ENCODE measurements at places on chromosomes 1 and 21.

GRCh38 chr21:45834821-45835293, 146.7 kb upstream of the COL6A1 start:
- no peak for DNase-seq

DNA sequence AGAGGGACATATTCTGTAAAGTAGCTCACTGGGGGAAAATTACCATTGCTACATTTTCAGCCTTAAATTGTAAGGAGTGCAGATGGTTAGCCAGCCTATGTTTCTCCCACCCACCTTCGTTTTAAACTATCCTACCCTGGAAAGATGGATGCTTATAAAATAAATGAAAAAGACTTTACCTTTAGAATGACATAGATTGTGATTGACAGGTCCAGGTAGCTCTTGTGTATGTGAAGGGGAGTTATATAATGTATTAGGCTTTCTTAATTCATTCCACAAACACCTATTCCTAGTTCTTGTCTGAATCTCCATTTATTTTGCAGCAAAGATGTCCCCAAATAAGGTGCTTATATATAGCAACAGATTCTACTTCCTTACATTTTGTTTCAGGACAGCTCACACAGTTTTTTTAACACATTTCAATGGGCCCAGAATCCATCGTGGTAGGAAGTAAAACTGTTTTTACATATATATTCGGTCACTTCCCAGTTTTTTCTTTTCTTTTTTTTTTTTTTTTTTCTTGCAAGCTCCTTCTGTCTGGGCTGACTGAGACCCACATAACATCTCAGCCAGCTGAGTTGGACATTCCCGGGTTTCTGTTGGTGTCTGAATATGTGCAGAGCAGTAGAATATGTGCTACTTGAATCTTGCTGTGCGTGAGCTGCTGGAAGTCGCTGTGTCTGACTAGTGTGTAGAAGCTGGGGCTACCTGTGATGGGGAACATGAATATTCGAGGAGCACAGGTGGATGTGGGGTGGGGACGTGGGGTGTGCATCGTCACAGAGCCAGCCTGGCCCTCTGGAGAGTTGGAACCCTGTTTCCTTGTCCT, 27.8 kb downstream of the UCK2 start:
- DNase-seq, result no peak

DNA sequence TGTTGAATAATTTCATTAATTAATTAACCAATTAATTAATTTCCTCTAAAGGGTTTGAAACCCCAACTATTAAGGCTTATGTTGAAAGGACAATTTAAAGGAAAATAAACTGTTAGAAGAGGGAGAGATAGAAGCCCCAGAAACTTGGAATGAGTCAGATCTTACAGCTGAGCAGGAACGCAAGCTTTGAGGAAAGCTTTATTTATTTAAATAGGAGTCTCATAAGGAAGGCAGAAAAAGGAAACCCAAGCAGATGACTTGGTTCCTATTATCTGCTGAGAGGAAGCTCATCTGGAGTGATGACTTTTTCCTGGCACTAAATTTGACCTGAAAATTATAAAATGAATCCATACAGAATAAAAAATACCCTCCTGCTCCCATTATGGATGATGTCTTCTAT, 105.1 kb downstream of the ROR1 start:
- DNase-seq, result peak; percentile 6

- peak; percentile 7 for DNase-seq
Observed at GRCh38 chr1:238581332-238581731, 690.6 kb upstream of the ZP4 start.

GRCh38 chr1:233086961-233087881, 136.8 kb downstream of the NTPCR start:
- DNase-seq, result no peak

DNA sequence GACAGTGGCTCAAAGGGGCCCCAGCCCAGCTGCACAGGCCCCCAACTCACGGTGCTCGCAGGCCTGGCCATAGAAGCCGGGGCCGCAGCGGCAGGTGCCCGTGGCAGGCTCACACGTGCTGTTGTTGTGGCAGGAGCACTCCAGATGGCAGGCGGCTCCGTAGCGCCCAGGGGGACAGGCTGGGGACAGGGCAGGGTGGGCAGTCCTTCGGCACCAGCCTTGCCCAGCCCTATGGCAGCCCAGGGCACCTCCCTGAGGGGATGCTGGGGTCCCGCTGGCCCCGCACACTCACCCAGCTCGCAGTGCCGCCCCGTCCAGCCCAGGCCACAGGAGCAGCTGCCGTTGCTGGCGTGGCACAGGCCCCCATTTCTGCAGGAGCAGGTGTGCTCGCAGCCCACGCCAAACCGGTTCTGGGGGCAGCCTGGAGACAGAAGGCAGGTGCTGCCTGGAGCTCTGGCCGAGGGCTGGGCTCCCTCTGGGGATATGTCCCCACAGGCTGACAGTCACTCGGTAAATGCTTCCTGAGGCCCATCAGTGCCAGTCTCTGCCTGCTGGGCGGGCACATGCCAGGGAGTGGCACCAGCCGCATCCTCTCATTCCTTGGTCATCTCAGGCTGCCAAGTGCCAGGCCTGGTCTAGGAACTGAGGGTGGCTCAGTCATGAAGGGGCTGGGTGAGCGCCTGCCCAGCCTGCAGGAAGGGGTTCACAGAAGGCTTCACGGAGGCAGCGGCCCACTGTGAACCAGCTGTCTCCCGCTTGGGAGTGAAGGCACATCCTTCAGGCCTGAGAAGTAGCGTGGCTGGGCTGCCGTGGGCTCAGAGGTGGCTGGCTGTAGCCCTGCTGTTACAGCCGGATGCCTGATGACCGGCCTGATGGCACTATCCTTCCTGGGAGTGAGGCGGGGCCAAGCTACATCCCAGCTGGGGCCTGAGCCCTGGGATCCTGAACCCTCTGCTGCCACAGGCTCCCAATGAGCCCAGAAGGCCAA, 40.1 kb downstream of the ARHGEF16 start:
- no peak for DNase-seq

DNA sequence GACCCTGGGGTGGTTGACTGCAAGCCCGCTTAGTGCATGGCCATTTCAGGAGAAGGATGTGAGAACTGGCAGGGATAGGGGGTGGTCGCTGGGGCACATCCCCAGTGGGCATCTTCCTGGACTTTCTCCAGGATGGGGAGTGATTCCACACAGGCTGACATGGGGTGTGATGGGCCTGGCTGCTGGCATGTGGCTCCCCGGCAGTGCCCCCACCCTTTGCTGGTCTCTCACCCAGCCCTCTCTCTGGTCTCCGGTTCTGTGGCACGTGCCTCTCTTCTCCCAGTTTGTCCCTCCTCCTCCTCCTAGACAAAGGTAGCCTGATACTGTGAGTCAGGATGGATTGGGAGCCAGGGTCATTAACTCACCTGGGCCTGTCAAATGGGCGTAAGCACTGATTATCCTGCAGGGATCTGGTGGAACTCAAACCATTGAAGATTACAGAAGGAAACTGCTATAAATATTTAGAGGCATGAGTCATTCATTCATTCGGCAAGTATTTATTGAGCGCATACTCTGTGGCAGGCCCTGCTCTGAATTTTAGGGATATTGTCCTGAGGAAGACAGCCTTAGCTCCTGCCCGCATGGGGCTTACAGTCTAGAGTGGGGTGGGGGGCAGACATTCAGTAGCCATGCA, 23.6 kb upstream of the EPS8L3 start:
- DNase-seq, result peak; percentile 67

DNA sequence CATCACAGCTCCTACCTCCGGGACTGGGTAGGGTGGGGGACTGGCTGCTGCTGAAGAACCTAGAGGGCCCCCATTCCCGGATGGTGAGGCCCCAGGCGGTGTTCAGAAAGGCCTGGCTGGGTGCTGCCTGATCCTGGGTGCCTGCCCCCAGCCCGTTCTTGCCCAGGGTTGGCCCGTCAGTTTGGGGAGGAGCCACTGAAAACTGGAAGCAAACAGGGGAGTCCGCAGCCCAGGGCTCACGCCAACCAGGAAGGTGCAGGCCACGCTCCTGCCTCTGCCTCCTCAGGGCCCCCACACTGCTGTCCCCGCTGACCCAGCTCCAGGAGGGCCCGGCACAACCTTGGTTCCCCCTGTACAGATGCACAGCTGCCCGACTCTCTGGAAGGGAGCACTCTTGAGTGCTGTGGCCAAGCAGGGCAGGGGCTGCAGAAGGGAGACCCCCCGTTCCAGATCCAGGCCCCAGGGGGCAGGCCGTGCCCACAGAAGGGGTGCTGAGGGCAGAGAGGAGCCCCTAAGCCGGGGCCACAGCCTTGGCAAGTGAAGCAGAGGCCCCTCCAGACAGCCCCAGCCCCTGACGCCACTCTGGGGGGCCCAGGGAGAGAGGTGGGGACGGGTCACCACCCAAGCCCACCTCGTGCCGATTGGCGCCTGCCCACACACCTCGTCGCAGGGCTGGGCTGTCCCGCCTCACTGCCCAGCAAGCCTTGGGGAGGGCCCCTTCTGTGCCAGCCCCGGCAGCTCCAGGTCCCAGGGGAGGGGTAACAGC, 5.5 kb downstream of the C1QTNF12 start:
- DNase-seq, result peak; percentile 31

GRCh38 chr1:228081578-228082213, 812 bp upstream of the ARF1 start:
- DNase-seq, result peak; percentile 23

DNA sequence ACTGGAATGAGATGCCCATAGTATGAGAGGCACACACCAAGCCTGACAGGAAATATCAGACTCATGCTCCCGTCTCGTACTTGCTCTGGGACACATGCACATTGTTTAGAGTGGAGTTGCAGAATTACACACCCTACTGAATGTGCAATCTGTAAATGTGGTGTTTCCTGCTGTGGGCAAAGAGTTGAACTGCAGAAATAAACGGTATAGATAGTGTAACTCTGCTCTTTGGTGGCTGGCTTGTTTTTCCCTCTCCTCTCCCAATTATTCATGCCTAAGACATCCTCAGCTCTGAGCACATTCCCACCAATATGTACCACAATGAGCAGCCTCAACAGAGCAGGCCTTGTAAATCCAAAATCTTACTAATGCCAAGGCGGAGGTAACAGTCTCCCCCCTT, 90.1 kb upstream of the DIRAS3 start:
- DNase-seq, result peak; percentile 9

DNA sequence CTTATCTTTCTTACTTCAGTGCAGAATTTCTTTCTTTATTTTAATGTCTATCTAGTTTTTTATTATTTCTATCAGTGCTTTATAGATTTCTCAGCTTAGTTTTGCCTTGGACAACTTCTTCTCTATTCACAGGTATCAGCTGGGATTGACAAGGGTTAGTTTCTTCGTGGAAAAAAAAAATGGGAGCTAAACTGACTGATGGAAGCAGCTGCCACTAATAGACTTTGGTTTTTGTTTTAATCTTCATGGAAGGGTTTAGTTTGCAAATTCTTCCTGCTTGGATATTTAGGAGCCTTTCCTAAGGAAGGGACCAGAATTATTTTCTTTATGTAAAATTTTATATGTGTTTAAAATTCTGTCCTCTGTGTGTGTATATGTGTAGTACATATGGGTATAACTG, 306.1 kb upstream of the FMN2 start:
- DNase-seq, result no peak

DNA sequence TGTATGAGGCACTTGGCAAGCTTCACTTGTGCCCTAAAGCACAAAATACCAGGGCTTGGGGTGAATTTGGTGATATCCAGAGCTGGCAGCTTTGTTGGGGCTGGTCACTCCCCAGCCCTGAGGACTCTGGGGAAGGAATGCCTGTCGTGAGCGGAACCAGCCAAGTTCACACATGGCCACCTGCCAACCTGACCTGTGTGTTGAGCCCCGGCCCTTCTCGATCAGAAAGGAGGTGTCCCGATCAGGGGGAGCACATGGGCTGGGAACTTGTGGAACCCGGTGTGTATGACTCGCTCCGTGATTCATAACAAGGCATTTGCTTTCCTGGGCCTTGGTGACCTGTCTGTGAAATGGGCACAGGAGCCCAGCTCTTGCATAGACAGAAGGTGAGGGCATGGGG, 43.1 kb downstream of the AGPAT3 start:
- DNase-seq, result peak; percentile 31

GRCh38 chr1:40896482-40896881, 34.3 kb upstream of the CITED4 start:
- DNase-seq, result no peak

DNA sequence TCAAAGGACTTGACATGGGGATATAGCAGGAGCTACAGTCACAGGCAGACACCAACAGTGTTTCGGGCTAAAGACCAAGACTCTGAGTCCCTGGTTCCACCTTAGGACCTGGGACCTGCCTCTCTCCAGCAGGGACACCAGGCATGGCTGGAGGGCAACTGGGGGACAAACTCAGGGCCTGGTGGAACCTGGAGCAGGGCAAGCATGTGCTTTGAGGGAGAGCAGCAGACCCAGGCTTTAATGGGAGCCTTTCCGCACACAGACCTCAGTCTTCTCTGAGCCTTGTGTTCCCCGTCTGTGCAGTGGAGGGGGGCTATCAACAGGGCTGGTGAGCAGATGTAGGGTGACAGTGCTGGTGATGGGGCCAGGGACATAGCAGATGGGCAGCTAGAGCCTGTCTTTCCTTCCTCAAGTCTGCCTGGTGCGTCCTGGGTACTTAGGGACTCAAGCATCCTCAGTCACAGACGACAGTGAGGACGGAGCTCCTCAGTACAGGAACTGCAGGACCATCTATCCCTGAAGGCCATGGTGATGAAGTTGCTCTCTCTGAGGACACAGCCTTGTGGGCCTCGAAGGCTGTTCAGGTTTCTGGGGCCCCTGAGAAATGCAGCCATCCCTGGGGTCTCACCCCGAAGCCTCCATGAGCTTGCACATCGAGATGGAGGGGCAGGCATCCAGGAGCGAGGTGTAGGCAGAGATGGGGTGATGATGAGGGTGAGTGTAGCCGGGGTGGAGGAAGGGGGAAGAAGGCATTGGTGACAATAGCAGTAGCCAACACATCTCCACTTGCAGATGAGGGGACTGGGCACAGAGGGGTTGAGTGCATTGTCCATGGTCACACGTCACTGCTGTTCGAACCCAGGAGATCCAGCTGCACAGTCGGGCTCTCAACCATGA, 593.4 kb downstream of the PTPRU start:
- DNase-seq, result no peak

DNA sequence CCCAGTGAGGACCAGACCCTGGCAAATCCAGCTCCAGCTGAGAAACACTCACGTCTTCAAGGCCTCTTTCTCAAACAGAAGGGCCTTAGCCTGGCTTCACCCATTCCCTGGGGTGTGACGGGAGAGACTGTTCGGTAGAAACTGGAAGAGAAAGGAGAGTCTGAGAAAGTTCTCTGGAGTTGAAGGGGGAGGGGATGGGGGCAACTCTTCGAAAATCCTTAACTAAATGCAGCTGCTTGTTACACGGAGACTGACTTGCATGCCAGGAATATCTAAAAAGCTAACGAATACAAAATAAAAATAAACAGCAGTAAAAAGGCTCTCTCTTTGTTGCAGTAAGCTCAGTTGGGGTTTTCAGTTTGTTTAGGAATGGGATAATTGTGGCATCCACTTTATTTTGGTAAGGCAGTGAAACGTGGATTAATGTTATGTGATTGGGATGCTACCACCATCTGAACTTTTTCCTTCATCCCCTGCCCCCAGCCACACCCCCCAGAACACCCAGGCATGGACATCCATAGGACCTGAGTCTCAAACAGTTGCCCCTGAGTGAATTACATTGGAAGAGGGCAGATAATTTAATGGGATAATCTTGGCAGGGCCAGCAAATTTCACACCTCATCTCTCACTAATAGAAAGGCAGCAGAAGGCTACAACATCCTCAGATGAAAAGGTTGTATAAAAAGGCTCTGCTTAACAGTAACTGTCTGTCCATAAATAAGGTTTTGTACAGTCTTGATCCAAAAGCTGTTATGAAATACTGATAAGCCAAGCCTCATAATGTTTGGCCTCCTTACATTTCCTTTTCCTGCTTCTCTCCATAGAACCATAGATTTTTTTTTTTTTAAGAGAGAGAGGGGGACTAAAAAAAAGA, 5.8 kb downstream of the ROR1 start:
- peak; percentile 45 for DNase-seq

- no peak for DNase-seq
Observed at GRCh38 chr21:27043377-27043776, 76.5 kb upstream of the ADAMTS5 start.

- DNase-seq, result no peak
Observed at GRCh38 chr1:21332554-21333311, 42.5 kb upstream of the ECE1 start.

All from EH (cell line).